ENCODE measurements at places on chromosomes 11 and 22.
A peak's percentile ranks its signal among the peaks of the same experiment; 100 is the strongest.

DNA sequence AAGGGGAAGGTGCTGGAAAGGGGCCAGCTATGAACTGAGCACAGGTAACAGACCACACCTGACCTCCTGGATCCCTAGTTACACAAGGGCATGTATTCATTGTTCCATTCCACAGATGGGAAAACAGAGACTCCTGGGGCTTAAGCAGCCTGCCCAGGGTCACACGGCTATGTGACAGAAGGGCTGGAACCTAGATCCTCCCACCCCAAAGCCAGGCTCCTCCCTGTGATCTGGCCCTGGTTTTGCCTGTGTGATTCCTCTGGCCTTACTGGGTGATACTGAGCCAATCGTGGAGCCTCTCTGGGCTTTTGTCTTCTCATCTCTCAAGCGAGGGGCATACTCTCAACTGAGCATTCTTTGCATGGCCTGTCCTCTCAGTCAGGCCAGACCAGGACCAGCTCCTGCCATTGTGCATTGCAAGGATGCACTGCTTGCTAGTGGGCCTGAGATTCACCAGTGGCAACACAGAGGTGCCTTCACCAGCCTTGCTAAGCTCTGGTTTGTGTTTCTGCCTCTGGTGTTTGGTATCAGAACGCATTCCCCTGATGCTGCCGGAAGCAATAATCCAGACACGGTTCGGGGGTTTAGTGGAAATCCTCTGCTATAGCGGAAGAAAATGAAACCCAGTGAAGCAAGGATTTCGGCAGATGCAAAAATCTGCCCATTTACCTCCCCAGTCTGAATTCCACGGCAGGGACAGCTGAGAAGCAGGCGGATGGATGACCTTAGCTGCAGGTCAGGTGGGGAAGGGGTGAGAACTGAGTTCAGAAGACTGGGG lies 226.6 kb downstream of the ST3GAL4 start:
- no peak for DNase-seq

- no peak for DNase-seq
Measured at GRCh38 chr11:70299636-70300035, 29.1 kb downstream of the PPFIA1 start.

GRCh38 chr11:99565333-99565732 lies 544.6 kb downstream of the CNTN5 start:
- DNase-seq, result no peak

DNA sequence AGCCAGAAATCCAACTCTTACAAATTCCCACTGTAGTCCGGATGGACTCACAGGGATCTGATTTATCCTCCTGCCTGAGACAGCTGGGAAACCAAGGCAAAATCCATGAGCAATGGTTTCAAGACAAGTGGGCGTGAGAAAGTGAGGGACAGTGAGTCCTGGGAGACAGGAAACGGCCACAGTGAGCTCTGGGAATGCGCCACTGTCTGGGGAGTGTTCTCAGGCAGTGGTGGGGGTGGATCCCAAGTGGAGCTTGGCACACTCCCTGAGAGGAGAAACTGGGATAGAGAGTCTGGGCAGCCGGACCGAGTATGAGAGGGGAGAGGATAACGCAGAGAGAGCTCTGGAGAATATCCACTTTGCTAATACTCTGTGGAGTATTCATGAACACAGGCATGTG lies 9.8 kb downstream of the IL17REL start:
- DNase-seq, result no peak

- no peak for DNase-seq
Measured at GRCh38 chr11:69145050-69145380, 10.7 kb upstream of the SMIM38 start.

DNA sequence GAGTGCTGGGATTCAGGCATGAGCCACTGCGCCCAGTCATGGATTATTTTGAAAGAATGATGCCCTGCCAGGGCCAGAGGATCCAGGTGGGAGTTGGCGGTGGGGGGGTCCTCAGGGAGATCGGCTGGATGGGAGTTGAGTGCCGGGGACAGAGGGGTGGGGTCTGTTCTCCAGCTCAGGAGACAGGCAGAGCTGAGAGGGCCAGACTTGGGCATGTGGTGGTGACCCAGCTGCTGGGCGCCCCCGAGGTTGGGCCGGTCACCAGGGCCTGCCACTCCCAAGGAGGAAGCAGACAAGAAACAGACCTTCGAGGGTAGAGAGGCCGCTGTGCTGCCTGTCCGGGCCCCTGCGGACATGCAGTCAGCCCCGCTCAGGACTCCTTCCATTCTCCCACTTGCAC lies 11.8 kb upstream of the PRODH start:
- DNase-seq, result no peak

- no peak for DNase-seq
Measured at GRCh38 chr11:45021001-45021400, 70.3 kb upstream of the TP53I11 start.

DNA sequence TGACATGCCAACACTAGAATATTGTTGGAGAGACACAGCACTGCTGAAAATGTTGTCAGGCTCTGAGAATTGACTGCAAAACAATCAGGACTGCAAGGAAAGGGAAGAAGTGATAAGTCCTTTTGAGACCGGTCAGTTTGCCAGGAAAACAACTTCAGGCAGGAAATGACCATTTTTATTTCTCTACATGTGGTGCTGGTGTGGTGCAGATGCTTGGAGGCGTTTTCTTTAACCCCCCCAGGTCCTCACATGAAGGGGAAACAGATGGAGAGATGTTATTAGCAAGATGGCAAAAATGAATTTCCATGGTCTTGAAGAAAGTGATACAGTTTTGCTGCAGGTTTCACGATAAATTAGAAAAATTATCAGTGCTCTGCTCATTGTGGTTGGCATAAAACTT lies 5.7 kb downstream of the AP2A2 start:
- no peak for DNase-seq

GRCh38 chr11:128587415-128587814 lies at the start of gene ETS1:
TSS of gene ETS1 (minus strand) at chr11:128587558. CDS start at chr11:128573130, 14,428 bp downstream.
- DNase-seq, result no peak

GRCh38 chr11:59429924-59430516 lies 3.8 kb upstream of the OR5A2 start:
- DNase-seq, result no peak

GRCh38 chr11:77047007-77047927 lies 13.1 kb downstream of the B3GNT6 start:
- DNase-seq, result peak; percentile 65

DNA sequence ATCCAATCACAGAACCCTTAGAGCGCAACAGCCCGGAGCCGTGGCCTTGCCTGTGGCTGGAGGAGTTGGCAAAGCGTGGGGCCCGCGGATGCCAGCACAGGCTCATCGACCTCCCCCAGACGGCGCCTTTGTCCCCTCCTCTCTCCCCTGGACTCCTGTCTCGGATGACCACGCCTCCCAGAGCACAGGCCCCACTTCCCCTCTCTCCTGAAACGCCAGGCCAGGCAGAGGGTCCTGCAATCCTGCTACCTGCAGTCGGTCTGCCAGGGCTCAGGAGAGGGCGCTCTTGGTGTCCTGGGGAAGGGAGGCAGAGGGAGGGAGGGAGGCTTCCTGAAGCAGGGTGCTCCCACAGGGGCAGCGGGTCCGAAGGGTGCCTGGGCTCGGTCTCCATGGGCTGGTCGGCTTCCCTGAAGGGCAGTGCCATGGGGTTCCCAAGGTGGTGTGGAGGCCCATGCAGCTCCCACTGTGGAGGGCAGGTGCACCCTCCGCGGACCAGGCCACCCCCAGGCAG lies 16.6 kb upstream of the TTLL12 start:
- no peak for DNase-seq
